ENCODE measurements at places on chromosomes 13 and 19.
A peak's percentile ranks its signal among the peaks of the same experiment; 100 is the strongest.

DNA sequence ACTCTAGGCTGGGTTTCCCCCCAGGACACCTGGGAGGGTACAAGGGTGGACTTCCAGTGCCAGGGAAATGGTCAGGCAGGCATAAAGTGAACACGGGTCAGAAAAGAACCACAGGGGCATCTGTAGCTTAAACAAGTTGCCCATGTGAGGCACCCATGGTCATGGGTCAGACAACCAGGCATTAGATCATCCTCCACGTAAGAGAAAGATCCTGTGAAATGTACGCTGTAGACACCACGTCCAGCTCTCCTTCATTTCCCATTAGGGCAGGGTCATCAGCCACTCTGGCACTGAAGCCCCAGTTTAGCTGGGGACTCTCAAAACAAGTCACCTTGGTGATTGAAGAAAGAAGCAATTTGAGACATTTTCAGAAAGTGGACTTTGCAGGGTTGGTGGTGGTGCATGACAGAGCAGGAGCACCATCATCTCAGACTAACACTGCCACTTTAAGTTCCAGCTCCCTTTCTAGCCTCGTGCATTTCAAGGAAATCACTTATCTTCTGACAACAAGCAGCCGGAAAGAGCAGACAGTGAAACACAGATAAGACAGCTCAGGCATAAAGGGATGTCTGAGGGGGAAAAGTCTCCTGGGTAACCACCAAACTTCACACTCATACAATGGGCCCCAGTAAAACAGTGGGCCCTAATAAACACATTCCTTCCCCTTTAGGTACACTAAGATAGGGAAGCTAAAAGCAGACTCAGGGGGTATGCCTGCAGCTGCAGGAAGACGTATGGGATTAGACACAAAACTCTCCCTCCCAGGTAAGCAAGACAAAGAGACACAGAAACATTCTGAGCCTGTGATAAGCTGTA is 16.1 kb upstream of the SIGLEC6 start:
- DNase-seq = no peak

- DNase-seq = no peak
Measured at GRCh38 chr19:676339-677105, at the start of gene FSTL3. TSS of gene FSTL3 (plus strand) at chr19:676392. CDS start at chr19:676424, 32 bp downstream.

- no peak for DNase-seq
Measured at GRCh38 chr13:20514866-20515265, 10.8 kb downstream of the CRYL1 start.

- no peak for DNase-seq
Measured at GRCh38 chr19:11102944-11103343, 13.7 kb downstream of the LDLR start.

DNA sequence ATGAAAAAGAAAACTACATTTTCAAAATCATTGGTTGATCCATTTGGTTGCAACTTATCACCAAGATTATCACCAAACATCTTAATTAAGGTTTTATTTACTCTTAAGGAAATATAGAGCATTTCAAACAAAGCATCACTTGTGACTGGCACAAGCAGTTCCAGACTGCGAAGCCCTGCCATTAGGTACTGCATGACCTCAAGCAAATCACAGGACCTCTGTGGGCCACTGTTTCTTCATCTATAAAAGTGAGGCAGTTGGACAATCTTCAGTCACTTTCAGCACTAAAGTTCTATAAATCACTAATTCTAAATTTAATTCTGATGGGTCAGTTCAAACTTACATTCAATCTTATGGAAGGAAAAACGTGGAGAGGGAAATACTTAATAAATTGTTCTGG is 2.0 kb downstream of the ELF1 start:
- no peak for DNase-seq

DNA sequence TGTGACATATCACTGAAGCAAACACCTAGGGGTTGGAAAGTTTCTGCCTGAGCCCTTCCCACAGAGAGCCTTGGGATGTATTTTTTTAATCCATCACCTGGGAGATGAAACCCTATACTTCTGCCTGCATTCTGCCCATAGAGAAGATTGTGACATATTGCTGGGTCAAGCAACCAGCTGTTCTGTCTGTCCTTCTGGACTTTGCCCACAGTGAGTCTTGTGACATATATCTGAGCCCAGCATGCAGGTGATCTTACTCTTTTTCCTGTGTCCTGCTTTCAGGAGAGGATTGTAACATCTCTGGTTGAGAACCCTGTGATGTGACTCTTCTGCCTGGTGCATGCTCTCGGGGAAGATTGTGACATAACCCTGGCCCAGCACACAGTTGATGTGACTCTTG is 24.9 kb upstream of the ZNF681 start:
- DNase-seq = no peak

DNA sequence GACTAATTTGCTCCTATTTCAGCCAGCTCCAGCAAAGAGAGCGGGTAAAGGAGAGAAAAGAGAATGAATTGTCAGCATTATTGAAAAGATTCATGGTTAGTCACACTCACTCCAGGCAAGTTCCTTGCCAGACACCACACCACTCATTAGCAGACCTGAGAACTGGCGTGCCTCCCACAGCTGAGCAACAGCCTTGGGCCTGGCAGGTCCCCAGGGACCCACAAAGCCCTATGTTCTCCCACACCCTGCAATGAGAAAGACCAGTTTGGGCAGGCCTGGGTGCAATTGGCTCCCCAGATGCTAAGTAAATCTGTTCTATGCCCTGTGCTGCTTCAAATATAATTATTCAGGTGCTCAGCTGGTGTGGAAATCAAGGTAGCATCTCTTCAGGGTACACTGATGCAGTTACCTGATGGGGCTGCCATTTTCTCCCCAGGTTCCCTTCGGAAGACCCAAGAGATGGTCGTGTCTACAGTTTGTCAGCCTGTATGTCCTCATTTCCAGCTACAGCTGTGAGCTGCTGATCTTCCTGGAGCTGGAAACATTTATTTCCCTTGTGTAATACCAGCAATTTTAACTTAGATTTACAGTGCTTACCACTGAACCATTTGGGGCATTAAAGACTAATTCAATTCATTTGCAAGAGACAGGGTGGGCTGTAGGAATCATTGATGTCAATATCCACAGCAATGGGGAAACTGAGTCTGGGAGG is 405.0 kb downstream of the COG6 start:
- peak; percentile 15 for DNase-seq

- no peak for DNase-seq
Measured at GRCh38 chr19:8578642-8579265, 1.5 kb upstream of the MYO1F start.

Data from anterior cingulate cortex (tissue), 58 donors.